ENCODE measurements at places on chromosomes 2 and 18. TPM values are rescaled to one million over a fixed set of nuclear protein-coding genes. Genes with fewer than 3 reads are reported as not detected.

- DNase-seq: no peak
Measured at GRCh38 chr2:127655209-127656073, 9.5 kb downstream of the GPR17 start.

- no peak for DNase-seq
Measured at GRCh38 chr2:184551626-184552025, 46.7 kb upstream of the ZNF804A start.

DNA sequence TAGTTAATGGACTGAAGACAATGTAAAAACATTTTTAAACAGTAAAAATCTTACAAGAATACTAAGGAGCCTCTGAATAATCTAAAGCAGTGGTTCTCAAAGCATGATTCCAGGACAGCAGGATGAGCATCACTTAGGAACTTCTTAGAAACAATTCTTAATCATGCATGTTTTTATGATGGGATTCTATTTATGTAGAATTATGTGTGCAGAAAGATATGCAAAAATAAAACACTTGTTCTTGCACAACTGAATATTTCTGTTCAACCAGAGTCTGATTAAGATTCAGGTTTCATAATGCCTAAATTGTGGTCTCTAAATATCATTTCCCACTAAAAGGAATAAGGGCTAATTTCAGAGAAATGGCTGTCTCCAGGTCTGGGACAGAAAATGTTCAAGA, 69.2 kb upstream of the MTIF2 start:
- DNase-seq: no peak

- DNase-seq: peak; percentile 53
Measured at GRCh38 chr2:27264753-27265535, 2.1 kb upstream of the SLC30A3 start.

AUP1 gene
- total RNA-seq: 98.5 TPM

Data from ureter (tissue), 1 donor.